ENCODE measurements at places on chromosomes 6 and 20.

- DNase-seq: no peak
These were observed 2.7 kb downstream of the VEGFA start for GRCh38 chr6:43772681-43773049.

GRCh38 chr20:34552569-34552968 lies 5.9 kb upstream of the MAP1LC3A start:
- DNase-seq: no peak

DNA sequence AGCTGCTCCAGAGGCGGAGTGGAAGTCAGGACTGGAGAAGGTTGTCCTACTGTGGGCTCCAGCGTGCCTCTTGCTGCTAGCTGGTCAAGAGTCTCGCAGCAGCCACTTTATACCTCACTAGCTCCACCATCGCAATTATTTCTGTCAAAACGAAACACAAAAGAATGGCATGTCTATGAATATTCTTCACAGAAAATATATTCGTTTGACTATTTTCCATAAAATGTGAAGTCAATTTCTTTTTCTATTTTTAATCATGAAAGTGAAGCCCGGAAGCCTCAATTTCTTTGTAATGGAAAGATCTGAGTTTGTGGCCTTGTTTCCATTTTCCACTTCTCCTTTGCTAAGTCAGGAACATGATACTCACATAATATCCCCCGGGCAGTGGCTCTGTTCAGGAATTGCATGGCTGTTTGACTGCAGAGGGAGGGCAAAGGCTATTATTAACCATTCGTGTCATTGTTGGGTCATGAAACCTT lies 51.7 kb downstream of the DTD1 start:
- DNase-seq: no peak

DNA sequence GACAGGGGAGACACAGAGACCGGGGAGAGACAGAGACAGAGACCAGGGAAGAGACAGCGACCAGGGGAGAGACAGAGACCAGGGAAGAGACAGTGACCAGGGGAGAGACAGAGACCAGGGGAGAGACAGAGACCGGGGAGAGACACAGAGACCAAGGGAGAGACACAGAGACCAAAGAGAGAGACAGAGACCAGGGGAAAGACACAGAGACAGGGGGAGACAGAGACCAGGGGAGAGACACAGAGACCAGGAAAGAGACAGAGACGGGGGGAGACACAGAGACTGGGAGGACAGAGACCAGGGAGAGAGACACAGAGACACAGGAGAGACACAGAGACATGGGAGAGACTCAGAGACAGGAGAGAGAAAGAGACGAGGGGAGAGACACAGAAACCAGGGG lies 43.9 kb downstream of the YTHDF1 start:
- no peak for DNase-seq

DNA sequence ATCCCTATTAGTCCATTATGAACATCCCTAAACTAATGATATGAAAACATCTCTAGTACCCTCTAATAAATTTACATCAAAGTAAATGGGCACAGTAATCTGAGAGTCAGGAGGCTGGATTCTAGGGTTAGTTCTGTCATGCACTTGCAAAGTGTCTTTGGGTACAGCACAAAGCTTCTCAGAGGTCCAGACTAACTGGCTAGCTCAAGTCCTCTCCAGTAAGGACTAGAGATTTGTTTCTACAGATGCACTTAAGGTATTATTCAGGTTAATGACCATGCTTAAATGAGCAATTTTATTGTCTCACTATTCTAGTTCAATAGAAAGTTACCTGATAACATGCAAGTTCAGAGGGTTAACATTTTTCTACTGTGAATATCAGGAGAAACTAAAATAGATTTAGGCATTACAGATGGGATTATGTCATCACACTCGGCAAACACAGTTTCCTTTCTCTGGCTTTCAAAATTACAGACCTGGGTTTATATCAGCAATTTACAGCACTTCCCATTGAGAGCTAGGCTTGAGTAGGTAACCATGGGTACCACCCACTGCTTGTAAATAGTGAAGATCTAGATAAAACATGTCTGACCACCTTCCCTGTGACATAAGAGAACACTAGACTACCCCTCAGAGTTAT lies 402.9 kb upstream of the RUNX2 start:
- DNase-seq: no peak

GRCh38 chr6:166584155-166584554 lies 2.3 kb downstream of the RAMACL start:
- no peak for DNase-seq

DNA sequence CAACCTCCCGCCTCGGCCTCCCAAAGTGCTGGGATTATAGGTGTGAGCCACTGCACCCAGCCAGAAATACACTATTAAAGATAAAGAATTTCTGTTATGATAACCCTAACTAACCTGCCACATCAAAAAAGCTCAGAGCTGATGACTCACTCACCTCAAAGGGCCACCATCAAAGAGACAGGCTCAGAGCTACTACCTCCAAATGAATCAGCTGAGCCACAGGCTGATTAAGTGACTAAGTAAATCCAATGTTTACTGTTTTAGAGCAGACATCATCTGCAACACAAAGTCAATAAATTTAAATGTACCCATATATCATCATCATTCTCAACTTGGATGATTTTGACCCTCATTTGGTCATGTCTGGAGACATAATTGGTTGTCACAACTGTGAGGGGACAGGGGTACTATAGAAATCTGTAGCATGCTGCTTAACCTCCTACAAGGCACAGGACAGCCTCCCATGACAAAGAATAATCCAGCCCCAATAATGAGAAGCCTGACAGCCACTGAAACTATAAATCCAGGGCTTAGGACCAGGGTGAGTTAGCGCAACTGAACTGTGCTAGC lies 106.5 kb downstream of the ATP9A start:
- no peak for DNase-seq

DNA sequence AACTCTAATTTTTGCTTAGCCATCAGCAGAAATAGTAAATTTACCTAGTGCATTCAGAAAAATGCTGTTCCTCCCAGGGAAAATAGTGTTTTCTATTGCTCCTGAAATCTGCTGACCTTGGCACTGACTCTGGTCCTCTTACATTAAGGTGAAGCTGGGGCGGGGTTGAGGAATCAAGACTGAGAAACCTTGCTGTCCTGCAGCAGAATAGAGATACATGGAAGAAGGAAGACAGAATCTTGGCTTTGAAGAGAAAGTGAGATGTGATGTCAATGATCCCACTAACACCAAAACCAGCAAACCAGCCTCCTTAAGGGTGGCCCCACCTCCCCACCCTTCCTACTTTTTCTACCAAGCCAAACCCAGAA lies 840 bp upstream of the LY86 start:
- DNase-seq: no peak

DNA sequence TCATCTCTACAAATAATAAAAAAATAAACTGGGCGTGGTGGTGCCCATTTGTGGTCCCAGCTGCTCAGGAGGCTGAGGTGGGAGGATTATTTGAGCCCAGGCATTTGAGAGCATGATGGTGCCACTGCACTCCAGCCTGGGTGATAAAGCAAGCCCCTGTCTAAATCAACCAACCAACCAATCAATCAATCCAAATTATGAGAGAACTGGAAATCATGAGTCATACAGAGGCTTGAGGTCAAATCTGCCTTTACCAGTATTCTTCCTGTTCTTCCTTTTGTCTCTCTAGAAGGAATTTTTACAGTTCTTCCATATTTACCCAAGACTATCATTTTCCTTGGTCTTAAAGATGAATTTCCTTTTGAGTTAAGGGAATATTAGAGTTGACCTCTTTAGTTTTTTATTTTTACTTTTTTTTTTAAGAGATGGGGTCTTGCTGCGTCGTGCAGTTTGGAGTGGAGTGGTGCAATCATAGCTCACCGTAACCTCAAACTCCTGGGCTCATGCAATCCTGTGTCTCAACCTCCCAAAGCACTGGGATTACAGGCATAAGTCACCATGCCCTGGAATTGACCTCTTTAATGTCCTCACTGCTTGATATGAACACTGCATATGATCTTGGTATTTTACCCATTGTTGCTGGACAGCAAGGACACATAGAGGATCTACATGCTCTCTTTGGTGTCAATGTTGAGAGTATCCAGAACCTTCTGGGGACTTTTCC lies 44.1 kb upstream of the TXNDC5 start:
- no peak for DNase-seq

- DNase-seq: no peak
These were observed 124.4 kb upstream of the AFDN start for GRCh38 chr6:167702241-167702827.

GRCh38 chr6:33732817-33733708 lies 13.6 kb downstream of the IP6K3 start:
- DNase-seq: no peak

GRCh38 chr6:14384175-14384949 lies 266.8 kb downstream of the CD83 start:
- DNase-seq: no peak

DNA sequence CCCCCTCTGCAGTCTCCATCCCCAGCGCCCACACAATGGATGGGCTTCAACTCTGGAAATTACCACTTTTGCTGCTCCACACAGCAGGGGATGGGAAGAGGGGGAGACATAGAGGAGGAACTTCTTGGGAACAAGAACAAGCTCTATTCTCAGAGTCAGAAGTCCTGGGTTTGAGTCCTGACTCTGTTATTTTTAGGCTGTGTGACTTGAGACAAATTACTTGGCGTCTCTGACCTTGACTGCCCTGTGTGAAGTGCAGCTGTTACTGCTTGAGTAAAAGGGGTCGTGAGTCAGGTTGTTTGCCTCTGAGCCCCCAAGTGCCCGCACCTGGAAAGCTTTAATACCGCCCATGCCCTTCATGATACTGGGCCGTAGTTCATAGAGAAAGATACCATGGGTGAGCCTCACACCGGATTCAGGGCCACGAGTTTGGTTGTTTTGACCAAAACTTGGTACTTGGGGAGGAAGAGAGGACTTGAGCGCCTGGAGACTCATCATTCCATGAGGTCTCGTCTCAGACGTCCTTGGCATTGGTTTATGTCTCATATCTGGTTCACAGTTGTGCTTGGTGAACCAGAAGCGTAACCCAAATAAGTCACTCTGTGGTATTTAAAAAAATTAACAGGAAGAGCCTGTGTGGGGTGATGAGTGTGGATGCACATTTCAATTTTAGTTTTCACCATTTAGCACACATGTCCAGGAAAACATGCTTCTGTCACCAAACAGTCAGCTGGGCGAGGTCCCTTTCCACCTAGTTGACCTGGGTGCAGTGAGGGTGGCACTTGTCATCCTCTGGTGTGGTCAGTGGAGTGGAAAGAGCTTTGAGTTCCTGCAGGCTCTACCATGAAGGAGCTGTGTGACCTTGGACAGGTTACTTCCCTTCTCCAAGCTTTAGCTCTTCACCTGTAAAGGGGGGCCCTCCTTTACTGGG lies 75.6 kb downstream of the CDC5L start:
- no peak for DNase-seq

DNA sequence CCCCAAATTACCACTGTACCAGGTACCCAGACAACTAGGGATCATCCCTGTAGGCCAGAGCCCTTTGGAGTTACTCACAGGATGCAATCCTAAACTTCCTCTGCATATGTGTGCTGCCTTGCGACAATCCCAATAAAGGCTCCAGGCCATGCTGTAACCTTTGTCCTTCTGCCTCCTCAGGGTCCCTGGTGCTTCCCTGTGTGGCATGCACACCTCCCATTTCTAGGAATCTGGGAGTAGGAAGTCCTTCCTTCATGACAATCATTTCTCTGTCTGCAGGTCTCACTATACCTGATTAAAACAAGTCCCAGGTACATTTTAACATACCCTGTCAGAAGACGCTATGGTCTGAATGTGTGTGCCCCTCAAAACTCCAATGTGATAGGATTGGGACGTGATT lies 37.0 kb upstream of the MCUR1 start:
- no peak for DNase-seq

DNA sequence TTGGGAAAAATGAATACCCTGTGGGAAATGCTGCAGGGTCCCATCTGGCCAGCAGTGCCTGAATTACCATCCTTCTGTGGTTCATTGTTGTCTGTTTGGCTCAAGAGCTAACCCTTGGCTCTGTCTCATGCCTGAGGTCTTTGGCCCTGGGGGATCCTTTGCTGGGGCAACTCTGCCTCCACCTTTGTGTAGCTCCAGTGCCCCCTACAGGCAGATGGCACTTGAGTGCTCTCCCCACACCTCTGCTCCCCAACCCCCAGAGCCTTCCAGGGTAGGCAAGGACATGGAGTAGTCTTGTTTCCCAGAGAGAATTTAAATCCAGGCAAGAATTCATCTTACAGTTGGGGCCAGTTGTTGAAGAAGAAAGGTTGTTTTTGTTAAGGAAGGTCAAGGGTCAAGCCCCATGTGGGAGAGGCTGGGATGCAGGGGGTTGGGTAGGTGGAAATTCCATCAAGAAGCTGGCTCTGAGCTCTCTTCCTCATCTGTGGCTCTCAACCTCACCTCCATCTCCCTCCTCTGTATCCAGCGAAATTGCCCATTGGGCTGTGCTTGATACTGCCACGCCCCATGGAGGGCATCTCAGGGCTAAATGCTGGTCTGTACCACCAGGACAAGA lies 44.2 kb downstream of the ZNF831 start:
- DNase-seq: peak; percentile 80

GRCh38 chr6:64238071-64238470 lies 602.5 kb downstream of the PHF3 start:
- no peak for DNase-seq

GRCh38 chr6:16799279-16800193 lies 38.3 kb upstream of the ATXN1 start:
- no peak for DNase-seq

- no peak for DNase-seq
These were observed 62.2 kb downstream of the ARFGEF2 start for GRCh38 chr20:48983423-48984400.

- DNase-seq: no peak
These were observed 34.8 kb downstream of the C6orf118 start for GRCh38 chr6:165274611-165275010.

- no peak for DNase-seq
These were observed 245.3 kb downstream of the EPM2A start for GRCh38 chr6:145490068-145490467.

DNA sequence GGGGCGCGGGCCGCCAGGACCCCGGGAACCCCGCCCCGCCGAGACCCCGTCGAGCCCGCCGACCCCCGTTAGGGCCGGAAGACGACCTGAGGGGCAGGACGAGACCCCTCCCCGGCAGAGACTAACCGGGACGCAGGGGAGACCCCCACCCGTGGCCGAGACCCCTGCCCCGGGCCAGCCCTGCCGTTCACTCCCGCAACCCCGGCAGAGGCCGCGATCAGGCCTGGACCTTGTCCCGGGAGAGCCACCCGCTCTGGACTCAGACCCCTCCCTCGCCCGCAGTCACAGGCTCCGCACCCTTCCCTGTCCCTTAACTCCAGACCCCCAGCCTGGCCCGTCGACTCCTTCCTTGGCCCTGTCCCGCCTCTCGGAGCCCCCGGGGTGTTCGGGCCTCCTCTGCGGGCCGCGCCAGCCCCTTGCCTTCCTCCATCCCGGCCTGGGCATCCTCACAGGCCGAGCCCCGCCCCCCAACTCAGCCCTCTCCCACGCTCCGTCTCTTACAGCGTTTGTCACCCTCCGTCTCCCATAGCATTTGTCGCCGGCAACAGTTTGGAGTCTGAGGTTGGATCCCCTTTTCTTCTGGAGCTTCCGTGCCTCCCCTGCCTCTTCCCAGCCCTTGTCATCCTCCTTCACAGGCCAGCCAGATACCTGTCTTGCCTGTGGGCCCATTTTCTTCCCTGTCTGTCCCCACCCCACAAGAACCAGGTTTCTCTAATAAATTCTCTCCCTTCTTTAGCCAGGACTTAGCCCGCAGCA lies 569 bp downstream of the TCEA2 start:
- no peak for DNase-seq
